Stimulated activated CD4-positive, alpha-beta T cell treated with anti-CD3 and anti-CD28 coated beads, Interleukin-2, amount 100 ng/mL, for 48 hours (primary cell): ENCODE measurements at places on chromosomes 7 and 10.

DNA sequence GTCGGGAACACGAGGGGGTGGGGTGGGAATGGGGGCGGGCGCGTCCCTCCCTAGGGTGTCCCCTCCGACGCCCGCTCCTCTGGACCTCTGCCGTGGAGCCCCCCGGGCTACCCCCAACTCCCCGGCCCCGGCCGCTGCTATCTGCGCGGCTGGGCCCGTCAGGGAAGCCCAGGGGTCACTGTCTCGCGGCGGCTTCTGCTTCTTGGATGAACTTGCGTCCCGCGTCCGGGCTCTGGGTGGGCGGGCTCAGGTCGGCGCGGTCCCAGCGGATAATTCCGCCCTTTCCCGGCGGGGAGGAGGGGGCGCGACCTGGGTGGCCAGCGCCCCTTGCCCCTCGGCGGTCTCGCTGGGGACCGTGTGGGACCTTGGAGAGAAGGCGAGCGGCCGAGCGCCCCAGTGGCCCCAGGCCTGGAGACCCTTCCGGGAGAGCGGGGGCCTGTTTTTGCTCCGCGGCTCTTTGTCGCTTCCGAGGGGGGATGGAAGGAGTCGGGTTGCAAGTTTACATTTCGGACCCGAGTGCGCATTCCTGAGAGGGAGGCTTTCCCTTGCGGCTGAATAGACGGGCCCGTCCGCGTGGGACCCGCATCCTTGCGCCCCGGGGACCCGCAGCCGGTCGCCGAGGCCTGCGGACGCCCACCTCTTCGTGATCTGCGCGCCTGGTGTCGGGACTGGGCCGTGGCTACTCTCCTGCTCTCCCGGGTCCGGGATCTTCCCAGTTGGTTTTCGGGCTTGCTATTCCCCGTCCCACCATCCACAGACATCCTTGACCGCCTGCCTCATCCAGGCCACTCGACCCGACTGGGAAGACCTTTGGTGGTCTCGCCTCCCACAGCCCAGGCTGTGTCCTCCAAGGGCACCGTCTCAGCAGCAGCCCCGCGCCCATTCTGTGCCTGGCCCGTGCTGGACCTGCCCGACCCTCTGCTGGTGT lies 812 bp downstream of the DOCK1 start:
- no peak for DNase-seq

DNA sequence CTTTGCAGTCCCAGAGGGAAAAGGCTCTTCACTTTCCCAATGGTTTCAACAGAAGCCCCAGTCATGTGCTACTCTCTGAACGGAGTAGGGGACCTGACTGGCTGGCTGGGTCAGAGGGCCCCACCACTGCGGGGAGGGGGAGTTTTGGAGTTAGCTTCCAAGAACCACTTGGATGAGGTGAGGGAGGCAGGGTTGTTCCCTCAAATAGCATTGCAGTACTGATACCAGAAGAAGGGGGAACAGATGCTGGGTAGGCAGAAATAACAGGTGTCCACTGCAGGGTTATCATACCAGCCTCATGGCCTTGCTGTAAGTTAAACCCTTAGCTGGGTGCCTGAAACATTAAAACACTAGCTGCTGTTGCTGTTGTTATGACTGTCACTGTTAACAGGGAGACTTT lies 131.3 kb downstream of the UBE2H start:
- no peak for DNase-seq

DNA sequence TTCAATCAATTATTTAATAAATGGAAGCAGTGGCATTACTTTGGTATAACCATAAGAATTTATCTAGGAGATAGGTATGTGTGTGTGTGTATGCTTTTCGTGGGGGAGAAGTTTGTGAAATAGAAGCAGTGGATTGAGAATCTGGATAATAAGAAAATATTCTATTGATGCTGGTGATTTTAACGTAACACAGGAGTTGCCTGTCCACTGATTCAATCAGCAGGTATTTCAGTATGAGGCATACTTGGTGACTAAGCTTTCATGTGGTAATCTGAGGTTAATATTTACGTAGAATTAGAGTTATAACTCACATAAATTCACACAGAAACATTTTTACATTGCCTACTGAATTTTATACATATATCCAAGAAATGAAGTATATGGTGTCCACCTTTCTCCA lies 568.0 kb downstream of the ZWINT start:
- DNase-seq = no peak

DNA sequence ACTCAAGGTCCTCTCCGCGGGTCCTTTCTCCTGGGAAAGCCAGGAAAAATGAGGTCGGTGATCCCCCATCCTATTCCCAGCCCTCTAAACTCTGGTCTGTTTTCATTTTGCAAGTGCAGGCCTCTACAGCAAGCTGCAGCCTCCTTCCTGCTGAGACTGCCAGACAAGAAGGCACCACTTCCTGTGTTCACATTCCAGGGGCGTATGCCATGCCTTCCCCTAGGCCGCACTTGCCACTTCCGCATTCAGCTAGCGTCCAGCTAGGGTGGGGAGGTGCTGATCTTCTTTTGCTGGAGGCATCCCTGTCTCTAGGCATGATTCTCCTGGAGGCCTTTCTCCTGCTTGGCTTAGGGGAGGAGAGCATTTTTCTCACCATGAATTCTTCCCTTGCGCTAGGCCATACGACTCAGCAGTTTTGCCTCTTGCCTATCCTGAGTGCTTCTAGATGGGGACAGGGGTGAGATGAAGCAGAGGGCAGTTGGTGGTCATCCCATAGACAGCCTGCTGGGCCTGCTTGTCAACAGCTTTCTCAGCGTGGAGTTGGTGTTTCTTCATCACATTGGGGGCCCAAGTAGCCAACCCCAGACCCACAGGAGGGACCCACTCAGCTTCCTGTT lies 328.9 kb downstream of the RPS24 start:
- DNase-seq = no peak

GRCh38 chr10:100208276-100208675 lies 21.1 kb downstream of the CHUK start:
- no peak for DNase-seq

DNA sequence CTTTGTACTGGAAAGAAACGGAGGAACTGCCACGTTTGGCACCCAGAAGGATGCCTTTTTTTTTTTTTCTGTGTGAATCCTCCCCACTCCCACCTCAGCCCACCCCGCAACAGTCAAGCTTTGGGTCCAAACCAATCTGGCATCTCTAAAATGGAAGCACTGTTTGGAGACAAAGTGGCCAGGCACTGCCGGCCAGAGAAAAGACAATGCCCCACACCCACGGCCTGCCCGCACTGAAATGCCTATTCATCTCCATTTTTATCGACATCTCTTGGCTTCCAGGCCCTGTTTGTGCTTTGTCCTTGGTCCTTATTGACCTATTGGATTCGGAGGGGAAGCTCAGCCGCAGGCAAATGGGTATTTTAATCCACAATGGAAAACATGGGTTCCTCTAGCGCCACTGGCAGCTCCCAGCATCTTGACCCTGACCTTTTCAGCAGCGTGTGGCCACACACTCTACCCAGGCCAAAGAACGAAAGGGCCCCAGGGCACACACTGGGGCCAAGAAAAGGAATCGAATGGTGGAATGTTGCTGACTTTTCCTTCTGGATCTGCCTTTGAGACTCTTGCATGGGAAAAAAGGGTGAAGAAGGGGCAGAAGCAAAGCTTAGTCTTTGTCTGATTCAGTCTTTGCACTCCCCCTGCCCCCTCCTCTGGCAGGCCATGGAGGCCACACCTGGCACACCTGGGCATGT lies 162.6 kb upstream of the CDCA7L start:
- no peak for DNase-seq

DNA sequence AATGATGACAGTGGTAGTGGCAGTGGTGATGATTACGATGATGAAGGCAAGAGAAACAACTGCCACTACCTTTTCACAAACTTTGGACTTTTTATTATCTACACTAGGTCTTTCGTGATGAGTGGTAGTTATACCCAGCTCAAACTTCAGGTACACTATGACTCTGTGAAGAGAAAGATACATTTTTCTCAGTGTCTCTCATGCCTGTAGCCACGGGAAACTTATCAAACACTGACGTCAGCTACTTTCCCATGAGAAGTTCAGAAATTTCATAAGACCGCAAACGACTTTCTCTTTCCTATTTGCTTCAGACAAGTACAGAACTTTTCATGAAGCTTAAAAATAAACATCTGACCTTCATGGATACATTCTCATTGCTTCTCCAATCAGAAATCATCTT lies 57.0 kb downstream of the CALD1 start:
- DNase-seq = no peak

DNA sequence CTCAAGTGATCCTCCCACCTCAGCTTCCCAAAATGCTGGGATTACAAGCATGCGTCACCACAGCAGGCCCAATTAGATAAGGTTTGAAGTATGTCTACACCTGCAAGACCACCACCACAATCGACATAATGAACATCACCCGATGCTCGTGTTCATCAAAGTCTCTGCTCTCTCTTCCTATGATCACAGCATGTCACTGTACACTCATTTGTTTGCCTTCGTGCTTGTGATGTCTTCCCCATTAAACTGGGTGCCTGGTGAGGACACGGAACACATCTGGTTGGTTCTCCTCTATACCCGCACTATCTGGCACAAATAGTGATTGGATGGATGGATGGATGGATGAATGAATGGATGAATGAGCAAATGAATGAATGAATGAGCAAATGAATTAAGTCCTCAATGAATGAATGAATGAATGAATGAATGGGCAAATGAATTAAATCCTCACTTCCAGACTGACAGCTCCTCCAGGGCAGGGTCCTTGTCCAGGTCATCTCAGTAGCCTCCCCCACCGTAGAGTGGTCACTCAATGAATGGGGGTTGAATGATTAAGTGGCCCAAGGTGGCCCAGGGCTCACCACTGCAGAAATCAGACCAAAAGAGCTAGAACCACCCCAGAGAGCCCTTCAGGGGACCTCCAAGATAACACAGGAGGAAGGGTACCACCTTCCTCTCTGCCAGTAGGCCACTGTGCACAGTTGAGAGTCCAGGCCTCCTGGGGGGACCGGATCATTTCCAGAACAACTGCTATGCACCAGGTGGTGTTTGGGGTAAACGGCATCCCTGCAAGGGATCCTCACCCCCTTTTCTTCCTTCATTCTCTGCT lies 101.9 kb upstream of the TNRC18 start:
- peak; percentile 26 for DNase-seq

DNA sequence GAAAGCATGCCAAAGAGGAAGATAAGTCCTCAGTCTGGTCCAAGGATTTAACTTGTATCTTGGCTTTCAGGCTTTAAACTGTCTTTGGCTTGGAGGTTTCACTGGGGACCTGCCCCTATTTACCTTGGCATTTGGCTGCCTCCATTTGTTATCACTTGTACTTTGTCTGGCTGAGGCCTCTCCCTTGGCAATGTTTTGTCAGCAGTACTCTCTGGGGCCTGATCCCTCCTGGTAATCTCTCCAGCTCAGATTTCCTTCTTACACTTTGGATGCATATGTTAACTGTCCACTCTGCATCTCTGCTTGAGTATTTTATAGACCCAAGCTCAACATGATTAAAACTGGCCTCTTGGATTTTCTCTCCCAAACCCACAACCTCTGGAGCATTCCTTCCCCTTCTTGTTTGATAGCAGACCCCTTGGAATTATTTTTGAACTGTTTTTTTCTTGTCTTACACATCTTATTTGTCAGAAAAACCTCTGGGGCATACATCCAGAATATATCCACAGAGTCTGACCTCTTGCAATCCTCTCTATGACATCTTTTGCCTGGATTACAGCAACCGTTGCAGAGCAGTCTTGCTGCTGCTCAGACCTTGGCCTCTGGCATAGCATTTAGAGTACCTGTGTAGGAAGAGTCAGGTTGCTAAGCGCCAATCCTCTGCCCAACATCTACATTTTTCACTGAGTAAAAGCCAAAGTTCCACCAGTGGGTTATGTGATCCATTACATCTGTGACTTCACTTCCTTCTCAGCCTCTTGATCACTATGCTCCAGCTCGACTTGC lies 35.2 kb downstream of the ZNF487 start:
- no peak for DNase-seq

GRCh38 chr7:37718585-37718984 lies 35.0 kb downstream of the GPR141 start:
- DNase-seq = no peak

GRCh38 chr7:101743241-101743994 lies 74.0 kb upstream of the CUX1 start:
- DNase-seq = peak; percentile 58

GRCh38 chr10:130956251-130956650 lies 355.3 kb downstream of the TCERG1L start:
- DNase-seq = no peak

- DNase-seq = no peak
These were observed 20.5 kb downstream of the ITPRIP start for GRCh38 chr10:104317726-104318299.

DNA sequence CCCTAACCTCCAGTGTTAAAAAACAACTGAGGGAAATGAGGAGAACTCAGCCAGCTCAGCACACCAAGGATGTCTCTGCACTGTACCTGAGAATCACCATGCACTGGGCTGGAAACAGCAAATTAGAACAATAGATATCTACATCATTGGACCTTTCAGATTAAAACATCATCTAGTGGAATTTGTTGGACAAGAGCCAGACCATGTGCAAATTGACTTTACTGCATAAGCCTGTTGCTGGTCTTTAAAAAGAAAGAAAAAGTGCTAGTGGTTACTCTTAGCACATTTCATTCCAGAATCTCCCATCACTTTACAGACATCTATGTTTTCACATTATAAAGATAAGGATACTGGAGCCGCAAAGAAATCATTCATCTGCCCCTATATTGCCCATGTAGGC lies 75.4 kb downstream of the FGFR2 start:
- no peak for DNase-seq

GRCh38 chr7:73449422-73449821 lies 15.8 kb downstream of the FZD9 start:
- no peak for DNase-seq

GRCh38 chr7:15175152-15175551 lies 272.6 kb upstream of the DGKB start:
- DNase-seq = no peak

DNA sequence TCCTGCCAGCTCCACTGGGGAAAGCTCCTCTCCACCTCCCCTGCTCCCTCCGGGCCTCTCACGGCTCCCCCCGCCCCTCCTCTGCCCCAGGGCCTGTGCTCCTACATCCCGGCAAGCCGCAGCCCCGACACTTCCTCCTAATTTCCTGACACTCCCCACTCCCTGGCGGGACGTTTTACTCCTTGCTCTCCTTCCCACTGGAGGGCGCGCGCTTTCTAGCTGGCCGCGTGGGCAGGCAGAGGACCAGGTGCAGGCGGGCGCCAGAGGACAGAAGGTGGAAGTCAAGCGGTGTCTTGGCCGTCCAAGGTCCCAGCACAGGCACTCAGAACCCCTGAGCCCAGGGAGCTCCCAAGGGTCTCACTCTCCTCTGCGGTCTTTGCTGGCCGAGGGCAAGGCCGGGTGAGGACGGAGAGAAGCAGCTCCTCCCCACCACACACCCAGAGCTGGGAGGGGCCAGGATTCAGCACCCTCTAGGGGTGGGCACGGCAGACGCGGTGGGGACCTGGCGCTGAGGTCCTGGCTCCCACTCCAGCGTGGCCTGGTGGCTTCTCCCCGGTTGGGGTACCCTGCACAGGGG lies 19.1 kb downstream of the ADAM8 start:
- no peak for DNase-seq

- no peak for DNase-seq
These were observed 1.6 kb downstream of the FEZF1 start for GRCh38 chr7:122302761-122303530.
